ENCODE measurements at places on chromosomes 12 and 14.

GRCh38 chr12:120851944-120852343 lies 52.2 kb downstream of the SPPL3 start:
- no peak for DNase-seq

DNA sequence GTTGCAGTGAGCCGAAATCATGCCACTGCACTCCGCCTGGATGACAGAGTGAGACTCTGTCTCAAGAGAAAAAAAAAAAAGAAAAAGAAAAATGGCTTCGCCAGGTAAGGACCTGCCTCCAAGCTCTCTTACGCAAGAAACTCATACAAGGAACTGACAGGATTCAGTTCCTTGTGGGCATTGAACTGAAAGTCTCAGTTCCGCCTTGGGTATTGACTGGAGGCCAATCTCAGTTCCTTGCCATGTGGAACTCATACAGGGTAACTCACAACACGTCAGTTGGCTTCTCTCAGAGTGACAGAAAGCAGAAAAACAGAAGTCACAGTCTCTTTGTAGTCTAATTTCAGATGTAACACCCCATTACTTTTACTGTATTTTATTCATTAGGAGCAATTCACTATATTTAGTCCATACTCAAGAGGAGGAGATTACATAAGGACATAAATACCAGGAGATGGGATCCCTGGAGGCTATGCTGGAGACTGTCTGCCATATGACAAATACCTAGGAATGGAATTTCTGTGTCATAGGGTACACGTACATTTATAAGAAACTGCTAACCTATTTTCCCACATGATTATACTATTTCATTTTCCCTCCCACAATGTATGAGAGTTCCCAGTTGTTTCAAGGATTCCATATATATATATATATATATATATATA lies 11.4 kb upstream of the NOPCHAP1 start:
- no peak for DNase-seq

DNA sequence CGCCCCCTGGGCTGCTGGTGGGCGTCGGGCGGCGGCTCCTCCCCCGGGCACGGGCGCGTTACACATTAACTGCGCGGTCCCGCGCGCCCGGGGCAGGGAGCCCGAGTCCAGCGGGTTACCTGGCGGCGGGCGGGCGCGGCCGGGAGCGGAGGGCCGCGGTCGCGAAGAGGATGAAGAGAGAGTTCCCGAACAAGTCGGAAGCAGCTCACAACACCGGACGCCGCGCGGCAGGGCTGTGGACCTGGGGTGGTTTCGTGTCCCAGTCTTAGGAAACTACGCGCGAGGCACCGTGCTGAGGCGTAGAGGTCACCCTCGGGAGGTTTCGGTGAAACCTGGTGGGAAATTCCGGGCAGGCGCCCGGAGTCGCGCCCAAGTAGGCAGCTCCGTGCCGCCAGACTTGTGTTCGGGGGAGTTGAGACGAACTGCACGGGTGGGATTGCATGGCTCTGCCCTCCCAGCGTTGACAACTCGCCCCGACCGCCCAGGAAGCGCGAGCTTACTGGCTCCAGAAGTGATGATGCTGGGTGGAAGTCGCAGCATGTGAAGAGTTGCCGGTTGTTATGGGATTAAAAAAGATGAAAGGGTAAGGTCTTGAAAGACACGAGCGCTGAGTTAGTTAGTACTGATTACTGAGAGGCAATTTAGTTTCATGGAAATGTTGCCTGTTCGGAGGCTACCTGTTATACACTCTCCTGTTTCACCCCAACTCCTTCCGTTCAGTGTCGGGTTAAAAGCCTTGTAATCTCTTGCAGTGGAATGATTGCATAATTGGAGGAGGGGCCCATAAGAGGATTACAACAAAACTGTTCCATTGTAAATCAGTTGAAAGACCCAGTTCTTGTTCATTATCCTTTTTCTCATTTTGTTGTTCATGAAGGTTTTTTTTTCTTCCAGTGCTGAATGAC lies 879 bp downstream of the RAB3IP start:
- DNase-seq: no peak

DNA sequence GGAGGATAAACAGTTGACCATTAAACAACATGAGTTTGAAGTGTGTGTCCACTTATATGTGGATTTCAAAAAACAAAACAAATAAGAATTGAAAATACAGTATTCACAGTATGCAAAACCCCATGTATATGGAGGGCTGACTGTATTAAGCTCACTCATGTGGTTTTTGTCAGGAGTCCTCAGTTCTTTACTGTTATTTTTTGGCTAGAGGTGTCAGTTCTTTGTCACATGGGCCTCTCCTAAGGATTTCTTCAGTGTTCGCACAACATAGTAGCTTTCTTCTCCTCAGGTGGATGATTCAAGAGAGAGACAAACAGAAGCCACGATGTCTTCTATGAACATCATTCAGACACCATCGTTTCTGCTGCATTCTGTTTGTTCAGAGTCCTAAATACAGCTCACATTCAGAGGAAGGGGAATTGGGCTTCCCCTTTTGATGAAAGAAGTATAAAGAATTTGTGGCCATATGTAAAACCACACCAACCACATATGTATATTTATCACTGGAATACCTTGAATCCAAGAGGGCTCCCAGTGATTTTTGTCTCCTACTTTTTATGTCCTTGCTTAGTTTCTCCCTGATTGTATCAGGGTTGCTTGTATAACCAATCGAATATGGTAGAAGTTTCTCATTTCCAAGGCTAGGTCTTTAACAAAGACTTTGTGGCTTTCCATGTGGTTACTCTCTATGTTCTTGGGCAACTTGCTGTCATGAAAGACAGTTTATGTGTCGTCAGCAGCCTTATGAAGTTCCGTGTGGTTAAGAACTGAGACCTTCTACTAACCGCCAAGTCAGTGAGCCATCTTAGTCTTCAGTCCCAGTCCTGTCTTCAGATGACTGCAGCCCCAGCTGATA lies 18.9 kb downstream of the MNAT1 start:
- peak; percentile 48 for DNase-seq

DNA sequence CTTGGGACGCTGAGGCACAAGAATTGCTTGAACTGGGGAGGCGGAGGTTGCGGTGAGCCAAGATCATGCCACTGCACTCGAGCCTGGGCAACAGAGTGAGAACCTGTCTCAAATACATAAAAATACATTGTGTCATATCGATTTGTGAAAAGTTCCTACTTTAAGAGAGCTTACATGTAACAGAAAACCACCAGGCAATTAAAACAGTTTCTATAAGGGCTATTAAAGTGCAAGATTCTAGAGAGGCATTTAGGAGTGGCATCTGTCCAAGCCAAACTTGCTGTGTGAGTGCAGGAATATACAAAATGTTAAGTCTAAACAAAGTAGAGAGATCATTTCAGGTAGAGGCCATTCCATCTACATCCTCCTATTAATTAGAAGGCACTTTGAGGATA lies 1.7 kb upstream of the NEK9 start:
- no peak for DNase-seq

GRCh38 chr12:31928246-31929026 lies 30.8 kb upstream of the RESF1 start:
- DNase-seq: no peak

DNA sequence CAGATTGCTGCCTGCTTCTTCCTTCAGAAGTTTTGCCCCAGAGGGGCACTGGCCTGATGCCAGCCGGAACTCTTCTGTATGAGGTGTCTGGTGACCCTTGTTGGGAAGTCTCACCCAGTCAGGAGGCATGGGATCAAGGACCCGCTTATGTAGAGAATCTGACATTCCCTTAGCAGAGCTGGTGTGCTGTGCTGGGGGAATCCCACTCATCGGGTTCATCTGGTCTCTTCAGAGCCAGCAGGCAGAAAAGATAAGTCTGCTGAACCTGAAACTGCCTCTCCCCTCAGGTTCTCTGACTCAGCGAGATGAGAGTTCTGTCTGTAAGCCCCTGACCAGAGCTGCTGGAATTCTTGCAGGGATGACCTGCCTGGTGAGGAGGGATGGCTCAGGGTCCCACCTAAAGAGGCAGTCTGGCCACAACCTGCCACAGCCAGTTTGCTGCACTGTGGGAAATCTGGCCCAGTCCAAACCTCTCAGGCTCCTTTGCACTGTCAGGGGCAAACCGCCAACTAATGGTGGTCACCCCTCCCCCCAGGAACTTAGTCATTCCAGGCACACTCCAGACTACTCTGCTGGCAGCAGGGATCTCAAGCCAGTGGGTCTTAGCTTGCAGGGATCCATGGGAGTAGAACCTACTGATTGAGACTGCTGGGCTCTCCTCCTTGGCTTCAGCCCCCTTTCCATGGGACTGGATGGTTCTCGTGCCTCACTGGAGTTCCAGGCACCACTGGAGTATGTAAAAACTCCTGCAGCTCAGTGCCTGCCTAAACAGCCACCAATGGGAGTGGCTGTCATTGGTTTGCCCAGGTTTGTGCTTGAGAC lies 4.1 kb downstream of the CLEC2D start:
- DNase-seq: peak; percentile 71

DNA sequence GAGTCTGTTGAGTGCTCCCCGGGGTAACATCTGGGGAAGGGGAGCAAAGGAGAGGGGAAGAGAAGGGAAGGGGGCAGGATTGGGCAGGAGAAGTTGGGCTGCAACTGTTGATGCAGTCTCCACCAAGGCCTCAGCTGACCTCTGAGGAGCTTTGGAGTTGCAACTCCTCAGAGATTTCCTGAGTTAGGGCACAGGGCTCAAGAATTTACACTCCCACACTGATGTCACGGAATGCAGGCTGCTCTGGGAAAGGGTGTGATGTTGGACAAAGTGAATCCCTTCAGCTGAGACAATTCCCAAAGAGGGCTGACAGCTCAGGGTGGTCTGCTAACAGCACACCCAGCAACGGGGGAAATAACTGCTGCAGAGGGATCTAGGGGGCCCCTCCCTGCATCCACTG lies 295.6 kb downstream of the PCNX1 start:
- DNase-seq: no peak

DNA sequence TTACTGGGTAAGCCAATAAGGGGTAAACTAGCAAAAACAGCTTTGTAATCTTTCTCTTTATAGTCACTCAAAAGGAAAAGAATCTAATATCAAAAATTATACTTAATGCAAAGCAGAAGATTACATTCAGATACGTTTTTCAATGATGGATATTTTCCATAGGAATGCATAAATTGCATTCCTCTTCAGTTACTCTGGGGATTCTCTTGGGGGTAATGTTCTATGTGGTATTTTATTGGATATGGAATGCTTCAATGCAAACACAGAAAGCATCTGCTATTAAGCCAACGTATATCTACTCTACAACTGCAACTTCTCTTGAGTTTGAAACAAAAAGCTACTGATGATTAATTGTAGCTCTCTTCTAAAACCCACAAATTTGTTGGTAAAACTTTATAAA lies 106.0 kb downstream of the SLC41A2 start:
- DNase-seq: no peak

DNA sequence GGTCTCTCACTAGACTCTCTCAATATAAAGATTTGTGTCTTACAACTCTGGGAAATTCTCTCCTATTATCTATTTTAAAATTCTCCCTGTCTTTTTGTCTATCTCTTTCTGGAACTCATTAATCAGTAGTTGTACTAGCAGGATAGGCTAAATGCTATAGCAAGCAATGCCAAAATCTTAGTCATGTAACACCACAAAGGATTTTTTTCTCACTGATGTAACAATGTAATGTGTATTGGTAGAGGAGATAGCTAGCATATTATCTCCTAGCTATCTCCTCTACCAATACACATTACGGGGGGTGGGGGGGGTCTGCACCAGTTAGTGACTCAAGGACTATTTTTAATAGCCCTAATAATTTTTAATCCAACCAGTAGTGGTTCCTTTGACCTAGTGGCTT lies 225.4 kb downstream of the KLHL28 start:
- no peak for DNase-seq

- DNase-seq: no peak
Measured at GRCh38 chr14:100727086-100727872, 587 bp downstream of the DLK1 start.

- peak; percentile 44 for DNase-seq
Measured at GRCh38 chr14:102805371-102805891, 28.2 kb downstream of the TRAF3 start.

- DNase-seq: peak; percentile 59
Measured at GRCh38 chr12:107092669-107093416, 506 bp downstream of the CRY1 start.

GRCh38 chr14:23441076-23441475 lies 5.6 kb upstream of the MYH7 start:
- DNase-seq: no peak

- DNase-seq: no peak
Measured at GRCh38 chr14:89524412-89524811, 107.4 kb upstream of the FOXN3 start.

DNA sequence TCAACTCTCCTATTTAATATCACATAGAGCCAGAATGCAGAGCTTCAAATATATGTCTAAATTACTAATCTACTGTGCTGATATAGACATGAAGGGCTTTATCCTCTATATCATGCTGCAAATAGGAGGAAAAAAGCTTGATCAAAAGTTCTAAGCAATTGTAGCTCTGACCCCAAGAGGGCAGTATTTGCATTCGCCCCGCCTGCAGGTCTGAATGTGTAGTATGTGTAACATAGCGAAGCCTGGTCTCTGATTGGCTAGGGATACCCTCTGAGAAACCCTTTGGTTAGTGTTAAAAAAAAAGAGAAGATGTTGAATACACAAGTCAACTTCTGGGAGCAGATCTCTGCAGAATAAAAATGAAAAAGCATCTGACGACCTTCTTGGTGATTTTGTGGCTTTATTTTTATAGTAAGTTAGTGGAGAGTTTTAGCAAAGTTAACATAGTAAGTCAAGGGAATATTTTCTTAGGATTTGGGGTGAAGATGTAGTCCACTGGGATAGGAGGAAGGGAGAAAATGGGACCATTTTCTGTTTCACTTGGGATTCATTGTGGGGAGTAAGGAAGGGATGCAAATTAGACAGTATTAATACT lies 151.6 kb upstream of the OR4E1 start:
- DNase-seq: peak; percentile 33

- no peak for DNase-seq
Measured at GRCh38 chr12:1488908-1489381, 105.4 kb downstream of the FBXL14 start.

- no peak for DNase-seq
Measured at GRCh38 chr12:64618953-64619590, 8.8 kb downstream of the RASSF3 start.

DNA sequence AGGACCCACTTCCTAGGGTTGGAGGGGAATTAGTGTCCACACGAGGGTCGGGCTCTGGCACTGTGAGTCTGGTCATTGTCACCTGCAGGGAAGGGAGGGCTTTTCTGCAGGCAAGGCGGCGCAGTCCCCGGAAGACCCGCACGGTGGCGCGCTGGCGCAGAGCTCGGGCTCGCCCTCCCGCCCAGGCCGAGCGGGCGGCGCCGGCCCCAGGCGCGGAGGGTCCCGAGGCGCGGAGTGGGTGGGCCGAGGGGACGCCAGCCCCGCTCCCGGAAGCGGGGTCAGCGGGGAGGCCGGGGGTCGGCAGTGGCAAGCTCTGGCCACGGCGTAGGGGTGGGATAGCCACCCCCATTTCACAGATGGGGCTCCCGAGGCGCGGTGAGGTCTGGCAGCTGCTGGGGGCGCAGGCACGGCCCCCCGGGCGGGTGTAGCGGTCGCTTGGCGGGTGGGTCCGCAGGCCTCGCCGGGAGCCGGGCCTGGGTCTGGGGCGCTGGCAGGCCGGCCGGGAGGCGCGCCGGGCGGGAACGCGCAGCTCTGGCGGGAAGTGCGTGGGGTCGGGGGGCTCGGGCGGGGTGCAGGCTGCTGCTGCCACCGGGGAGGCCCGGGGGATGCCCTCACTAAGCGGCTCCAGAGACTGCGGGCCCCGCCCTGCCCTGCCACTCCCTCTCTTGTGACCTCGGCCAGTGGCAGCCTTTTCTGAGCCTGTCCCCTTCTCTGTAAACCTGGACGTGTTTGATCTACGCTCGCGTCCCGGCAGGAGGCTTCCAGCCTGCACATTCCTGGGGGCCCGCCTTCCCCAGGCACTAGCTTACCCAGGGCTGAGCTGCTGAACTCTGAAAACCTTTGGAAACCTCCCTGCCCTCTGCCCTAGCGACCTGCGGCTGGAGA lies 46.1 kb downstream of the CYP46A1 start:
- DNase-seq: peak; percentile 36
